ENCODE measurements at places on chromosomes 5 and 9.
A peak's percentile ranks its signal among the peaks of the same experiment; 100 is the strongest.

DNA sequence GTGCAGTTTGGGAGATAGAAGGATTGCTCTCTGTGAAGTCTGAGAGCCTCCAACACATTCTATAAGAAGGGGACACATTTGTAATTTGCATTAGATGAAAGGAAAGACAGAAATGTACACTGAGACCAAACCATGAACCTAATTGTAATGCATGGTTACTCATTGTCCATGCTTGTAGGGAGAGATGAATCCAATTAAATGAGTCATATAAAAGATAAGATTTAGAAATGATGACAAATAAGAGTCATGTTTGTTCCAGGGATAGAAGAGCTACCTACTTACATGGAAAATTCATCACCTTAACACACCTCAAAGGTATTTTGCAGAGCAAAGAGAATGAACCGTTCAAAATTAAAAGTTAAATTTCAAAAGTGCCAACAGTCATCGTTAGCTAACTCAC lies 85.1 kb downstream of the FBXL7 start:
- peaks cover 5% of the 10 kb centered on the region for H3K4me1 ChIP-seq
- peaks cover 71% of the 10 kb centered on the region for H3K36me3 ChIP-seq
- H3K27ac ChIP-seq: no peak overlapping the region
- DNase-seq: no peak
- no peak overlapping the region for H3K4me3 ChIP-seq

DNA sequence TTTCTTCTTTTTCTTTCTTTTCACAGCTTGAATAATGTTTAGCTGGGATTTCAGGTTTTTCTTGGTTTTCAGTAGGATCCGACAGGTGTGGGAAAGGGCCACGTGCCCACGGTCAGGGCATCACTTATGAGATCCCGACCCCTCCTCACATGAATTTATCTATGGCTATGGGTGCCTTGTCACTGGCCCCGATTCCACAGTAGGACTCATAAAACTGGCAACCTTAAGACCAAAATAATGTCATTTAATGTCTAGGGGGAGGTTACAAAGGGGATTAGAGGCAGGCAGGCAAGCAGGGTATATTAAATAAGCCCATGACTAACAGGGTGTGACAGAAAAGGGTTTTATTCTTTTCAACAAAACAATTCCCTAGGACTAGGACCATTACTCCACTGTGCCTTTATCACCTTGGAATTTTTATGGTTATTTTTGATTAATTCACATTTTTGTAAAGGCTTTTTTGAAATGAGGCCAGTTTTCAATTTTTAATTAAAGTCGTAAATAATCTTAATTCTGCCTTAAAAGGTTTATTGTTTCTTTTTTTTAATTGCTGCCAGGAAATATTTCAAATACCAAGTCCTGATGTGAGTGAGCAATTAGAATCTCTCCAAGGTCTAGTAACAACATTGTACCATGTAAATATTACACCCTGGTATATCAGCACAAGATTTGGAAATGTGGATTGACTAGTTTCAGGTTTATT lies 370.4 kb downstream of the GLIS3 start:
- no peak for DNase-seq
- peak overlapping the region; percentile 27 for H3K27ac ChIP-seq
- H3K4me3 ChIP-seq: no peak overlapping the region
- peaks cover 37% of the 10 kb centered on the region for H3K4me1 ChIP-seq
- peaks cover 3% of the 10 kb centered on the region for H3K36me3 ChIP-seq
- peaks cover 3% of the 10 kb centered on the region for H3K27me3 ChIP-seq

GRCh38 chr9:97820373-97820772 lies 32.7 kb upstream of the FOXE1 start:
- H3K4me1 ChIP-seq: no peaks in the 10 kb centered on the region

DNA sequence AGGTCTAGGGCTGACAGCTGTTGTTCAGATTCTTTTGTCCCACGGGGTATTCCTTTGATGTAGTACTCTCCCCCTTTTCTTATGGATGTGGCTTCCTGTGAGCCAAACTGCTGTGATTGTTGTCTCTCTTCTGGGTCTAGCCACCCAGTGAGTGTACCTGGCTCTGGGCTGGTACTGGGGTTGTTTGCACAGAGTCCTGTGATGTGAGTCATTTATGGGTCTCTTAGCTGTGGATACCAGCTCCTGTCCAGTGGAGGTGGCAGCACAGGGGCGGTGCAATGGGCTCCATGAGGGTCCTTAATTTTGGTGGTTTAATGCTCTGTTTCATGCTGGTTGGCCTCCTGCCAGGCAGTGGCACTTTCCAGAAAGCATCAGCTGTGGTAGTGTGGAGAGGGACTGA lies 161.3 kb downstream of the CAVIN4 start:
- H3K27me3 ChIP-seq: no peaks in the 10 kb centered on the region
- no peaks in the 10 kb centered on the region for H3K36me3 ChIP-seq
- no peaks in the 10 kb centered on the region for H3K4me1 ChIP-seq
- no peak overlapping the region for H3K27ac ChIP-seq
- H3K4me3 ChIP-seq: no peak overlapping the region

DNA sequence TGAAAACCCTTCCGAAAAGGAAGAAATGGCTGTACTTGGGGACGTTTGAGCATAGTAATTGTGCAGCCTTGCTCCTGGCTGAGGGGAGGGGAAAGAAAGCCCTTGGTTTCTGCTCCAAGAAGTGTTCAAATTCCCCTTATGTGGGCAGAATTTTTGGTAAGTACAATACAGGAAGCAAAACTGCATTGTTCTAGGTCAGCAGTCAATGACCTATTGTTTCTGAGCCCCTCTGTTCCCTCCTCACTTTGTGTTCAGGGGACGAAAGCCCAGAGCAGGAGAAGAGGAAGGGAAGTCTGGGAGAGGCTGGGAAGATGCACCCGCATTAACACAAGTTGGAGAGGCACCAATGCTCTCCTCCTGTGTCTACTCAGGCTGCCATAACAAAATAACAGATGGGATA lies 11.9 kb downstream of the BASP1 start:
- no peak for DNase-seq
- peaks cover 91% of the 10 kb centered on the region for H3K36me3 ChIP-seq
- no peak overlapping the region for H3K4me3 ChIP-seq
- H3K27ac ChIP-seq: peak overlapping the region; percentile 82
- peaks cover 17% of the 10 kb centered on the region for H3K4me1 ChIP-seq

GRCh38 chr5:138809391-138809790 lies 56.2 kb downstream of the CTNNA1 start:
- H3K4me1 ChIP-seq: no peaks in the 10 kb centered on the region
- H3K4me3 ChIP-seq: no peak overlapping the region
- no peak for DNase-seq
- H3K27ac ChIP-seq: no peak overlapping the region

GRCh38 chr5:137129886-137130680 lies 369.0 kb downstream of the SPOCK1 start:
- H3K4me1 ChIP-seq: peaks cover 36% of the 10 kb centered on the region
- no peaks in the 10 kb centered on the region for H3K36me3 ChIP-seq
- peaks cover 5% of the 10 kb centered on the region for H3K27me3 ChIP-seq
- no peak overlapping the region for H3K4me3 ChIP-seq
- no peak for DNase-seq

DNA sequence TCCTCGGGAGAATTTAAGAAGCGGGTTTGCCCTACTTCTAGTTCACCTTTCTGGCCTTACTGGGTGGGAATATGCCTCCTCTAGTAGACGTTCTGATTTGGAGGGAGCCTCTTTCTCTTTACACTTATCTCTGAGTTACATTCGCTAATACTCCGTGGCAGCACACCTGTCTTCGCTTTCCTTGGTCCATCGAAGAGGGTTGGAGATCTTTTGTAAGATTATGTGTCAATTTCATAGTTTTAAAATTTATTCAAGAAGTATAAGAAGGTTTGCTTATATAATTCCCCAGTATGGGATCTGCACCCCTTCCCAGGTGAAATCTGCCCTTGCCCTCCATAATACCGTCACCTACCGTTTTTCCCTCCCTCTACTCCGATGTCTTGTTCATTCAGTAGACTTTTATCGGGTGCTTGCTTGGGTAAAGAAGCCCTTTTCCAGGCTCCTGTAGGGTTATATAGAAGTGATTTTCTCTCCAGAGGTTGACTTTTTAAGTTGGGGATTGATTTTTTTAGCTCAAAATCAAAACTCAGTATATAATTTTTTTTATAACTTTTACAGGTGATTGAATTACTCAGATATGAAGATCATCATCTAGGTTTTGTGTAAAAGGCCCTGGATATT lies 1.1 kb downstream of the GPBP1 start:
- H3K27ac ChIP-seq: peak overlapping the region; percentile 100
- no peak for DNase-seq
- H3K36me3 ChIP-seq: peaks cover 35% of the 10 kb centered on the region
- peaks cover 55% of the 10 kb centered on the region for H3K4me1 ChIP-seq
- peak overlapping the region; percentile 93 for H3K4me3 ChIP-seq

DNA sequence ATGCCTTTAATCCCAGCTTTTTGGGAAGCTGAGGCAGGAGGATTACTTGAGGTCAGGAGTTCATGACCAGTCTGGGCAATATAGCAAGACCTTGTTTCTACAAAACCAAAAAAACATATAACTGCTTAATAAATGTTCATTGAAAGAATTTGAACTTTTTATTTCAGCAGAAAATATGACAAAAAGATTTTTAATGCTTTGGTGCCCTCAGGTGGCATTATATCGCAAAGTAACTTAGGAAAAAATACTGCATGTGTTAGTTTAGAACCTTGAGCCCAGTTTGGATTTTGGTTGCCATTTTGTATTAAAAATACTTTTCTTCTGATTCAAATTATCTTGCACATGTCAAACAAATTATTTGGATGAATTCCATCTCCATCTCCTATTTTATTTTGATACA lies 103.2 kb downstream of the GPBP1 start:
- no peak overlapping the region for H3K4me3 ChIP-seq
- H3K27ac ChIP-seq: no peak overlapping the region
- no peak for DNase-seq
- no peaks in the 10 kb centered on the region for H3K36me3 ChIP-seq
- no peaks in the 10 kb centered on the region for H3K4me1 ChIP-seq

GRCh38 chr5:96339862-96340261 lies 93.2 kb downstream of the PCSK1 start:
- no peak for DNase-seq
- H3K36me3 ChIP-seq: no peaks in the 10 kb centered on the region
- H3K4me1 ChIP-seq: peaks cover 9% of the 10 kb centered on the region
- H3K27me3 ChIP-seq: no peaks in the 10 kb centered on the region
- no peak overlapping the region for H3K27ac ChIP-seq
- no peak overlapping the region for H3K4me3 ChIP-seq

DNA sequence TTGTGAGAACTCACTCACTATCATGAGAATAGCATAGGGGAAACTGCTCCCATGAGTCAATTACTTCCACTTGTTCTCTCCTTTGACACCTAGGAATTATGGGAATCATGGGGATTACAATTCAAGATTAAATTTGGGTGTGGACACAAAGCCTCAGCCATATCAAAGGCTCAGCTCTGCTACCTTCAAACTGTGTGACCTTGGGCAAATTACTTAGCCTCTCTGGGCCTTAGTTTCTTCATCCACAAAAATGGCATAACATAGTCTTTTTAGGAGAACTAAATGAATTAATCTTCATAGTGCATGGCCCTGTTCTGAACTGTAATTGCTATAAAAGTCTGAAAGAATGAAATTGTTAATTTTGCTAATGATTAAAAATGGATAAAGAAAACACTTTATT lies 18.3 kb upstream of the CARTPT start:
- H3K27me3 ChIP-seq: no peaks in the 10 kb centered on the region
- no peaks in the 10 kb centered on the region for H3K36me3 ChIP-seq
- no peak overlapping the region for H3K27ac ChIP-seq

GRCh38 chr5:93330506-93330905 lies 250.5 kb downstream of the NR2F1-AS1 start:
- DNase-seq: no peak
- H3K4me1 ChIP-seq: peaks cover 31% of the 10 kb centered on the region
- H3K27me3 ChIP-seq: peaks cover 4% of the 10 kb centered on the region
- no peak overlapping the region for H3K27ac ChIP-seq
- H3K4me3 ChIP-seq: no peak overlapping the region

DNA sequence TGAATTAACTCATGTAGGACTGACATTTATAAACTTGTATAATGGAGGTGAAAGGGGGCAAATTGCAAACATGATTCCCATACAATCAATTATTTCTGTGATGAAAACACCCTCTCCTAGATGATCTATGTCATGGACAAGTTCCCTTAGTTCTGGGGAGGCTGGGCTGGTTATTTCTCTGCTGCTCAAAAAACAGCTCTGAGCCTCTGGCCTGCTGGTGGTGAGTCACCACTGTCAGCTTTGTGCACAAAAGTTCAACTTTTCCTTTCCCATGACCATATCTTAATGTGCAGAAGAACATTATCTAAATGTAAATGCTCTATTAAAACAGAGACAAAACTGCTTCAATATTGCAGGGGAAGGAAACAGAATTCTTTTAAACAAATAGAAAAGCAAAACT lies 85.0 kb downstream of the HMHB1 start:
- H3K27me3 ChIP-seq: peaks cover 3% of the 10 kb centered on the region
- peaks cover 43% of the 10 kb centered on the region for H3K4me1 ChIP-seq
- H3K27ac ChIP-seq: no peak overlapping the region

DNA sequence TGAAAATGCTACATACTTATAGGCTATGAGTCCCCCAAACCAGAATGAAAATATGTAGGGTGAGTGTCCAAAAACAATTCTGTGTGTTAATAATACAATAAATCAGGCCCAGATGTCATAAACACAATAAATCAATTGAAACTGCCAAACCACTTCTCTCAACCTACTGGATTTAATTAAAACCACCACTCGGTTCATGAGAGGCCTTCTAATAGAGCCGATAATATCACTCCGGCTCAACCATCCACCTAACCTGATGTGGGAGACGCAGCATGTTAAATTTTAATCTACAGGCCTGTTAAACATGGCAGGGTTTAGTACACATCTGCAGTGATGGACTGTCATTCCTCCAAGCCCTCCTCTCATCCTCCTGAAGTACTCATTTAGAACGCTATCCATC lies 734.5 kb upstream of the ZNF608 start:
- peak overlapping the region; percentile 15 for H3K27ac ChIP-seq
- no peaks in the 10 kb centered on the region for H3K36me3 ChIP-seq
- DNase-seq: no peak
- H3K27me3 ChIP-seq: no peaks in the 10 kb centered on the region
- peaks cover 51% of the 10 kb centered on the region for H3K4me1 ChIP-seq
- no peak overlapping the region for H3K4me3 ChIP-seq

GRCh38 chr5:177486256-177486655 lies 11.1 kb downstream of the PDLIM7 start:
- H3K27ac ChIP-seq: no peak overlapping the region
- peaks cover 36% of the 10 kb centered on the region for H3K4me1 ChIP-seq
- H3K4me3 ChIP-seq: no peak overlapping the region
- DNase-seq: no peak
- H3K36me3 ChIP-seq: peaks cover 41% of the 10 kb centered on the region

GRCh38 chr5:72347801-72348308 lies 27.7 kb downstream of the PTCD2 start:
- no peak overlapping the region for H3K4me3 ChIP-seq
- H3K4me1 ChIP-seq: peaks cover under 1% of the 10 kb centered on the region
- H3K27ac ChIP-seq: no peak overlapping the region

DNA sequence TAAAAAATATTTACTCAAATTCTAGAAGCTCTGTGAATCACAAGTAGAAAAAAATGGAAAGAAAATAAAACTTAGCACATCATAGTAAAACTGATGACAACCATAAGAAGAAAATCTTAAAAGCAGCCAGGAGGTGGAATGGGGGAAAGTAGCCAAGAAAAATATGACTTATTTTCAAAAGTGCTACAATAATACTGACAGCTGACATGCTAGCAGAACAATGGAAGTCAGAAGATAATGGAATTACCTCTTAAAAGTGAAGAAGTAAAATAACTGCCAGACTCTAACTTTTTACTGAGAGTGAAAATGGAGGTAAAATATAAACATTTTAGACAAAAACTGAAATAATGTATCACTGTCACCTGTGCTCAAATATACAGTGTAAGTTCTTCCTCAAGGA lies 532.2 kb upstream of the SGCD start:
- H3K36me3 ChIP-seq: peaks cover 5% of the 10 kb centered on the region
- no peak overlapping the region for H3K27ac ChIP-seq
- H3K4me1 ChIP-seq: no peaks in the 10 kb centered on the region
- DNase-seq: no peak
